EH (cell line): ENCODE measurements at places on chromosomes 7 and 10.

GRCh38 chr10:31210190-31210589 lies 108.8 kb upstream of the ZEB1 start:
- no peak for DNase-seq

DNA sequence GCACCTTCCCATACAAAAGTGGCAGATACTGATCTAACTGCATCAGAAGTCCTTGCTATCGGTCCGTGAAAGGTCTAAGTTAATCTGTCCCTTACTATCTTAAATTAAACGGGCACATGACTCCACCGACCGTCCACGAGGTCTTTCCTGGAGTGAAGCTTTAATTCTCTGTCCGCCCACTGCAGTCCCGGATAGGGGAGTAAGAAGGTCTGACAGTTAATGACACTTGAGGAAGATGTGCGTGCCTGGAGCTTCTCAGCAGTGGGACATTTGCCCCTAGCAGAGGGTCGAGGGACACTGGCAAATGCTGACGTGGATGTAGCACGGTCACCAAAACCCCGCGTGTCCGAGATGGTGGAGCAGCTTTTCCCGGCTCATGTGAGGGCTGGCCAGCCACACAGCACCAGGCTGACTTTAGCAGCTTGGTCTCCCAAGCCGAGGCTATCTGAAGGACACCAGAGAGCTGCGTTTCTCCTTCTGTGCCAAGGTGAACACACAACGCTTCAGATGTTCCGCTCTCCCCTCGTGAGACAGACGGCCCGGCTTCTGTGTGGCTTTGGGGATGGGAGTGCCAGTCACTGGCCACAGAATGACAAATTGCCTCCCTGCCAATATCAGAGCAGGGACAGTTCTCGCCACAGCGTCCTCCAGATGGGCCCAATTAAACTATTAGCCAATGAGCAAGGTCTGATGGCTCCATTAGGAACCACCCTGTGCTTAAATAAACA lies 86.6 kb downstream of the ADARB2 start:
- no peak for DNase-seq

DNA sequence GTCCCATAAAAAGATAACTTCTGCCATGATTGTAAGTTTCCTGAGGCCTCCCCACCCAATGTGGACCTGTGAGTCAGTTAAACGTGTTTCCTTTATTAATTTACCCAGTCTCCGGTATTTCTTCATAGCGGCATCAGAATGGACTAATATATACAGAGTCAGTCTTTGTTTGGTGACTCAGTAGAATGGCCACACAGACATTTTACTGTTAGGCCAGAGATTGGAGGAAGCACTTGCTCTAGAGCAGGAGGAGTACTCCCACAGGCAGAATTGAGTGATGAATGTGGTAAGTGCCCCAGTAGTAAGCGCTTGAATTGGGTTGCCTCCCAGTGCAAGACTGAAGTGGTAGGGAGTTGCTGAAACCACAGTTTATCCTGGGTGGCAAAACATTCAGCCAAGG lies 149.5 kb upstream of the SMIM30 start:
- peak; percentile 84 for DNase-seq

- DNase-seq: peak; percentile 62
These were observed 143.3 kb downstream of the HDAC9 start for GRCh38 chr7:18638594-18639452.

- DNase-seq: no peak
These were observed 461.6 kb downstream of the PLXDC2 start for GRCh38 chr10:20277820-20278219.

DNA sequence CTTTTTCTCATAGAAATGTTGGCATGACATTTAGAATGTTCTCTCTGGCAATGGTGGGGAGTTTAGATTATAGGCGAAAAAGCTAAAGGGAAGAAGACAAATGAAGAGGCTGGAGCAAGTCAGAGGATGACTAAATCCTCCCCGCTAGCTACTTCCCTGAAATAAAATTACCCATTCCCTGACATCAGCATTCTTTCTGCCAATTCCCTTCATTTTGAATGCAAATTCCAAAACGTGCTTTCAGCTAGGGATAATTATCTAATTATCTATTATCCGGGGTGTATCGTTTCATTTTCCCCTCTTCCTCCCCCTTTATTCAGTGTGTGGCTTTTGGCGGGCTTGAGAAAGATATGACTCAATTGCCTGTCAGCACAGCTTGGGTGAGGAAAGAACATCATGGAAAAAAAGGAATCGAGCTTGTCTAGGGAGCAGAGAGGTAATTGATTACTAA lies 672.3 kb downstream of the TNS3 start:
- peak; percentile 96 for DNase-seq

GRCh38 chr7:24979863-24980533 lies at the start of gene OSBPL3:
OSBPL3 (minus strand) TSS chr7:24980178; CDS start chr7:24892472, 87,706 bp downstream.
- peak; percentile 95 for DNase-seq

DNA sequence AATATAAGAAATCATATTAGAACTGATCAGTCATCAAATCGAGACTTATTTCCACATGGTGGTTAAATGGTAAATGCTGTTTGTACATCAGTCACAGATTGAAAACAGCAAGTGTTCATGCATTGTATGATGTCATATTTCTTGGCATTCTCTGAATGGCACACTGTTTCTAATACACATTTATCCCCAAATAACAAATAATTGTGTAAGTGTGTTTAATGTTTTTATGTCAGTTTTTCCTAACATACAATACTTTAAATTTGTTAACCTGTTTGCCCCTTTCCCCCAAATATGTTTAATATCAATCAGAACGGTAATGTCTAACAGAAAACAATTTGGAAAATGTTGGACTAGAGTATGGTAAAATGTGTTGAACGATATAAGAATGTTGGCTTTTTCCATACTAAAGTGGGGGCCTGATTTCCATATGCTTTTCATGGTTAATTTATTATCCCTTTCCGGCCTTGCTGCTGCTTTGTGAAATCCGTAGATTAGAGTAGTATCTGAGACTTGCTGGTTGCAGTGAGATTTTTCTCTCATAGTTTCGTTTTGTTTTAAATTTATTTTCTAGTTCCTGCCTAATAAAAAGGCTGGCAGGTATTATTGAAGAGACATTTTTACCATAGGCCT lies 23.7 kb downstream of the RAB18 start:
- DNase-seq: no peak

- DNase-seq: no peak
These were observed 586.6 kb downstream of the GALNT17 start for GRCh38 chr7:71718563-71718962.

GRCh38 chr7:128681794-128682537 lies 9.9 kb downstream of the GARIN1A start:
- DNase-seq: no peak

- no peak for DNase-seq
These were observed 55.1 kb downstream of the TMEM178B start for GRCh38 chr7:141128931-141129330.

DNA sequence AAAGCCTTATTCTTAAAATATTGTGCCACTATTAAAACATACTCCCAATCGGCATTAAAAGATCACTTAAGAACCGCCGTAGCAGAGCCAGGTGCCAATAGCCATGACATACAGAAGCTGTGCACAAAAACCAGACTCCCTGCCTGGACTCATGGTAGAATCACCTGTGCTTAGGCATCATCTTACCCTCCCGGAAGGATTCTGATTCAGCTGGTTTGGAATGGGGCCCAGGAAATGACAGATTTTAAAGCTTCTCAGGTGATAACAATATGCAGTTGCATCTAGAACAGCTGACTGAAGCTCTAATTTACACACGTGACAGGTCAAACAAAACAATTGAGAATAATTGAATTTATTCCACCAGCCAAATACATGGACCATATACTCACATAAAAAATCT lies 10.7 kb downstream of the A1CF start:
- DNase-seq: no peak

- peak; percentile 25 for DNase-seq
These were observed 134.3 kb downstream of the PRKCQ start for GRCh38 chr10:6445671-6446316.

GRCh38 chr10:70596860-70597809 lies 5.4 kb downstream of the PRF1 start:
- DNase-seq: no peak

DNA sequence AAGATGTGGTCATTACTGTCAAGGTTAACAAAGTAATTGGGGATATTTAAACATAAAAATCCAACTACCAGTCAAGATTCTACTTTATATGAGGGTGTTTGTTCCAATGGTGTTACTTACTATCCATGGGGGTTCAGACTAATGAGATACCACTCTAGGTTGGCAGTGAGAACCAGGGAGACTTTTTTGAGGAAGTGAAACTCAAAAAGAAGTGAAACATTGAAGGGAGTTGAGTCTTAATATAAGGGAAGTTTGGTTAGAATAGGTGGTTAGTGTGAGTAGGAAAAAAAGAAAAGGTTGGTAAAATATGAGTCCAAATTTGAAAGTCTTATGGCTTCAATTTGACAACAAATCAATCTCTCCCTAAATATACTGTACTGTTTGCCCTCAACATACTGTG lies 123.6 kb upstream of the ANK3 start:
- DNase-seq: no peak

- DNase-seq: peak; percentile 86
These were observed 25.8 kb downstream of the ACTA2 start for GRCh38 chr10:88926566-88927415.

GRCh38 chr10:105068497-105068896 lies 427.4 kb downstream of the SORCS3 start:
- peak; percentile 11 for DNase-seq

GRCh38 chr10:113149626-113150025 lies 199.6 kb downstream of the TCF7L2 start:
- no peak for DNase-seq

DNA sequence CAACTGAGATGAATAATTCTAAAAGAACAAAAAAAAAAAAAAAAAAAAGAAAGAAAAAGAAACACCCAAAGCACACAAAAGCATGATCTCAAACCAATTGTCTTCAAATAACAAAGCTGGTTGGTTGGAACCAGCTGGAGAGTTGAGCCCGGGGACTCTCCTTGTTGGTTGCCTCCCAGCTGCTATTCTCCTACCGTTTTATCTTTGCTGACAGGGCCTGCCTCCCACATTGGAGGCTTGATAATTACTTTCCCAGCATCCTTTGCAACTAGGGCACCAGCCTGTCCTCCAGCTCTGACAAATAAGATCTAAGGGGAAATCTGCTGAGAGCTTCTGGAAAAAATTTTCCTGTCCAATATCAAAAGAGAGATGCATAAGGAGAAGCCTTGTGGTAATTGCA lies 6.8 kb downstream of the PON1 start:
- no peak for DNase-seq

DNA sequence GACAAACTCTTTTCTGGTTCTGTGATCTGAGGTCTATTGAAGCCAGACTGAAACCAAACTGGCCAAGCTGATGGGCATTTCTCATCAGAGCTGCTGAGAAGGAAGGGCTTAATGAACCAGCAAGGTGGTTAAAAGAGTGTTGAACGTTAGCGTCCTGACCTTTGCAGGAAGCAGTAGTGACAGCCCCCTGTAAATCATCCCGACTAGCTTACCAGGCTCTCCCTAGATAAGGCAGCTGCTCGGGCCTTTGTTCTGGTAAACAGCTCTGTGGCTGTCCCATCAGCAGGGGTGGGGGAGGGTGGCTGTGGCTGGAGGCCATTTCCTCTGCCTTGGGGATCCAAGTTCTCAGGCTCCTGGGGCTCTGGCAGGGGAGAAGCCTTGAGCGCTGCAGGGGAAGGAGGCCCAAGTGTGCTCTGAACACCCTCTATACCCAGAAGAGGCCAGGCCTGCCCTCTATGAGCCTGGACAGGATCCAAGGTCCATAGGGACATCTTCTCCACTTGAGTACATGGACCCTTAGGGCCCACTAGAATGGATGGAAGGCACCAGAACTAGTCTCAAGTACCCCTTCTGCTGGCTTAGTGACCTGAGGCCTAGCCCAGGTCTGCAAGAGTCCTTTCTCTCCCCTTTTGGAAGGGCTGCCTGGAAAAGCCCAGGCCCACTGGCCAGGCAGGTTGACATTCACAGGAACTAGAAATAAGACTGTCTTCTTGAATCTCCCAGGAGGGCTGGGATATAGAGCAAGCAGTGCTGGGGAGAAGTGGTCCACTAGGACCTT lies 134.6 kb downstream of the ARHGAP22 start:
- peak; percentile 27 for DNase-seq

GRCh38 chr7:151544183-151544582 lies 24.5 kb upstream of the RHEB start:
- no peak for DNase-seq

GRCh38 chr7:4282434-4283223 lies 399.5 kb upstream of the FOXK1 start:
- DNase-seq: no peak

- no peak for DNase-seq
These were observed 19.9 kb upstream of the C10orf105 start for GRCh38 chr10:71739358-71739900.

DNA sequence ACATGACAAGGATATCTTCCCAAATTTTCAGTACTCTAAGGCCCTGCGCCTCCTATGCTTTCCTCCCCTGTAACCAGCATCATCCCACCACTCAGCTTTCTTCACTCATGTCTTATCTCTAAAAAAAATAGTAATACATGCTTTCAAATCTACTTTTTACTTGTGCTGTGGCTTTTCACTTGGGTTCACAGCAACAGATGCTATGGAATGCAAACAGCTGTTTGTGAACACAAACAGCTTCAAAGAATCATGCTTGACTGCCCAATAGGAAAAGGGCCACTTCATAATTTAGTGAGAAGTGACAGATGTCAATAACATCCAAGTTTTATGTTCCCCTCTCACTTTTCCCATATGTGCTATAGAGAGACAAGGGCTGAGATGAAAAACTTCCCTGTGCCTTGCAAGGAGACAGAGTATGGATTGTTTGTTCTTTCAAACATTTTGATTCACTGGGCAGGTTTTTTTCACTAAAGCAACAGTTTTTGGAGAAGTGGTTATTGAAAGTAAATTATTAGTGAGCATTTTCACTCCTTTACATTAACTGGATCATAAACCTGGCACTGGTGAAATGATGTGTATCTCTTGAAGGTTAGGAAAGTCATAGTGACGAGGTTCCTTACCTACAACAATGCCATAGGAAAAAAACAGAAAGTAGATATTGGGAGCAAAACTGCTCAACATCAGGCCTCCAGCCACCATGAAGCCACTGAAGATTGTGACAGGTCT lies 37.3 kb downstream of the SLC16A9 start:
- DNase-seq: no peak
